ENCODE measurements at places on chromosomes 3 and 15.

DNA sequence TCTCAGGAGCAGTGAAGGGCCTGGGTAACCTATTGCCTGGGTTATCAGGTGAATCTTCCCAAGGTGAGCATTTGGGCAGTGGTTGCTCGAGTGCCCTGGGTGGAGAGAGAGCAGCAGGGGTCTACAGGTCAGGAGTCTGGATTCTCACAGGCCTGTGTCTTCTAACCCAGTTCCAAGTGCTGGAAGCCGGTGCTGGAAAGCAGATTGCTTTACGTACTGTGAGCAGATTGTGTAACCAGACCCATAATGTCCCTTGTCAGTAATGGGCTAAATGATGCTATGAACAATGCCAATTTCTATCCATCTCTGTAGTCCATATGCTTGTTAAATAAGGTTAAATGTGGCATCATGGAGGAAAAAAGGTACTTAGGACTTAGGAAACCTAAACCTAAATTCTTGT is 106.5 kb downstream of the TPRG1 start:
- DNase-seq, result no peak

GRCh38 chr3:42819351-42819965 is 10.2 kb downstream of the ACKR2 start:
- peak; percentile 24 for DNase-seq

GRCh38 chr3:124797426-124797945 is 67.2 kb downstream of the UMPS start:
- no peak for DNase-seq

DNA sequence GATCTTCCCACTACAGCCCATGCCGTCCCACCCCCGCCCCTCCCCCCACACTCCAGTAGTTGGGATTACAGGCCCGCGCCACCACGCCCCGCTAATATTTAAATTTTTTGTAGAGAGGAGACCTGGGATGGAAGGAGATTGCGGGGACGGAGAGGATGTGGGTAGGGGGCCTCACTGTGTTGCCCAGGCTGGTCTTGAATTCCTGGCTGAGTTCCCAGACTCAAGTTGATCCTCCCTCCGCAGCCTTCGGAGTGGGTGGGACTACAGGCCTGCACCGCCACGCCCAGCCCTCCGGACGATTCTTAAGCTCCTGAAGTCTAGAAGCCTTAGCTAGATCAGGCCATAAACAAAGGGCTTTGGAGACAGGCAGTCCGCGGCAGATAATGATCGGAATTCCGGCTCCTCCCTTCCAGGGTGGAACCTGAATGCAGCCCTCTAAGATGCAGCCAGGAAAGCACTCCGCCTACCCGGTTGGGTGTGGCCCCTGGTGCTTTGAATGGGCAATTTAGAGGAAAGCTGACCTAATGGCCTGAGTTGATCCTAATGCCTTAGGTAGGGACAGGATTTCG is at the start of gene DPPA2:
TSS of gene DPPA2 (minus strand) at position 356 of the 569 bp plus-strand sequence. CDS start 1,975 bp downstream, outside the sequence.
- DNase-seq, result no peak

GRCh38 chr3:49928481-49929017 is 1.1 kb downstream of the MON1A start:
- no peak for DNase-seq

DNA sequence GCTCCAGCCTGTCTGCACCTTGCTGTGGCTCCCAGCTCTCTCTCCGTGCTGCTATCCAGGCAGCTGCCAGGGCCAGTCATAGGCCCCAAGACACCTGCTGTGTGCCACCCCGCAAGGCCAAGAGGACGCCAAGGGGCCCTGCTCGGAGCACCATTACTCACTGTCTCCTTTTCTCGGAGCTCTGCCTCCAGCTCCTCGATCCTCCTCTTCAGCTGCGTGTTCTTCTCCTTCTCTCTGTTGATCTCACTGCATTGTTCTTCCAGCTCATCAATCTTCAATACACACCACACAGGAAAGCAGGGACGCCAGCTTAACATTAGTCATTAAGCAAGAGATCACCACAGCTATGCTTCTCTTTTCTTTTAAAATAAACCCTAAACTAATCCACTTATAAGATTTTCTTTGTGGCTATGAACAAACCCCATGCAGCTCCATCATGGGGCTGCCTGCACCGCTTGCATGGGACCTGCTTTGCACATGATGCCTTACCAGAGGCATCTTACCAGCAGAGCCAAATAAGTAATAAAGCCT is 42.6 kb downstream of the WHAMM start:
- no peak for DNase-seq

DNA sequence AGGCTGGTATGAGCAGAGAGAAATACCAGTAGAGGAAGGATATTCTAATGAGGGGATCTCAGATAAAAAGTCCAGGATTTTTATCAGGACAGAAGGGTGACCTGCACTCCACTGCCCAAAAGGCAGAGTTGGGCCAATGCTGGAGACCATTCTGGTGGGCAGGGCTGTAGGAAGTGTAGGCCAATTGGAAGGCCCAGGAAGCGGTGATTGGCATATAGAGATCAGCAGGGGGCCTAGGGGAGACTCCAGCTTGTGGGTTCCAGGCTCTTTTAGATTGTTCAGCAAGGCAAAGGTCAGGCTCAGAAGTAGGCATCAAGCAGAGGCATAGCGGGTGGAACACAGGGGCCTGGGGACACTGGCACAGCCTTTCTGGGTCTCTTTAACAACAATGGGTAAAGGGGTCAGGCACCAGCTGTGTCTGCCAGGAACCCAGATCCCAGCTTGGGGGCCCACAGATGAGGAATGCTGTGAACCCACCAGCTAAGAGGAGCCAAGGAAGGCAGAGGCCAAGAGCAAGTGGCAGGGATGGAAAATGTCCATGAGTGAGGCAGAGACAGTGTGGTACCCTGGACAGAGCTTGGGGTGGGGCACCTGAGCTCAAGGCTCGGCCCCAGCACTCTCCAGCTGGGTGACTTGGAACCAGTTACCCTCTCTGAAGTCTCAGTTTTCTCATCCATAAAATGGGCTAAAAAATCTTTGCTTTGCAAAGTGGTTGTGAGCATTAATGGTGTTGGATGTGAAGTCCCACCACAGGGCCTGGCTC is 27.0 kb upstream of the RASGRF1 start:
- no peak for DNase-seq

DNA sequence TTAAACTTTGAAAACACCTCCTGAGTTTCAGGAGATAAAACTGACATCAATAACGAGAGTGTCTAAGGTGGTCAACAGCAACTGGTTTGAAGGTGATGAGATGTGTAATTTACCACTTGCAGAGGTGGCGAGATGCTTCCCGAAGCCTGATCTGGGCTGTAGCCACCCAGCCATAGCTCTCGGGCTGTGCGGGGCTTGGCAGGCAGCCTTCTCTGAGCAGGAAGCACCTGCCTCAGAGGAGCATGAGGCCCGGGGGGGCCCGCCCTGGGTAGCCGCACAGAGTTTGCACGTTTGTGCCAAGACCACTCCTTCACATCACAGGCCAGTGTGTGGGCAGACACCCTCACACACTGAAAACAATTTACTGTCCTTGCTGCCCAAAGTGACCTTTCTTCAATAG is 220.3 kb downstream of the CACNA2D3 start:
- no peak for DNase-seq

GRCh38 chr3:78003090-78003489 is 963.2 kb downstream of the ROBO2 start:
- DNase-seq, result no peak

- DNase-seq, result no peak
Measured at GRCh38 chr3:104614564-104614963, 752.1 kb upstream of the ALCAM start.

GRCh38 chr15:50134524-50135024 is 15.5 kb upstream of the ATP8B4 start:
- no peak for DNase-seq

All from glutamatergic neuron (in vitro differentiated cells).